ENCODE measurements at places on chromosomes 3 and 15.

GRCh38 chr15:98628216-98628615 is 20.1 kb upstream of the IGF1R start:
- DNase-seq, result no peak

GRCh38 chr15:23750776-23751175 is 63.7 kb upstream of the NDN start:
- no peak for DNase-seq

- no peak for DNase-seq
Measured at GRCh38 chr3:11276901-11277300, 4.7 kb downstream of the ATG7 start.

- DNase-seq, result no peak
Measured at GRCh38 chr3:197814372-197814771, 23.3 kb downstream of the LRCH3 start.

- DNase-seq, result no peak
Measured at GRCh38 chr3:37148208-37148607, 26.2 kb downstream of the LRRFIP2 start.

GRCh38 chr3:110296885-110297284 is 774.7 kb upstream of the NECTIN3 start:
- peak; percentile 46 for DNase-seq

GRCh38 chr15:100183921-100184495 is 157.8 kb downstream of the ADAMTS17 start:
- no peak for DNase-seq

DNA sequence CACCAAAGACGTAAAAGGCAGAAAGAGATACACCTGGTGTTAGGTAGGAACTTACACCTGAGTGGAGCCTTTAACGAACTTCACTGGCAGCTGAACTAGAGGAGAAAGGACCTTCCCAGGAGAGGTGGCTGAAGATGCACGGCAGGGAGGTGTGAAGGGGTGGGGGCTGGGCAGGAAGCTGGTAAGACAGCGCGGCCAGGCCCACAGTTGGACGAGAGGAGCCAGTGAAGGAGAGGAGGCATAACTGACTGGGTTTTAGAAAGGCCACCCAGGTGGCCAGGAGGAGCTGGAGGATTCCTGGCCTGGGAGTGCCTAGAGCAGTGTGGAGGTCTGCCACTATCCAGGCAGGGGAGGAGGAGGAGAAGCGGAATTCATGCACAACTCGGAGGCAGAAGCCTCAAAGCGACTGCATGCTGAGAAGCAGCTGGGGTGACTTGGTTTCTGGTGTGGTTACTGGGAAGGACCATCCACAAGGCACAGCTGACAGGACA is 51.9 kb downstream of the SLC41A3 start:
- no peak for DNase-seq

GRCh38 chr3:158105119-158105709 is 1.0 kb downstream of the SHOX2 start:
- peak; percentile 65 for DNase-seq

DNA sequence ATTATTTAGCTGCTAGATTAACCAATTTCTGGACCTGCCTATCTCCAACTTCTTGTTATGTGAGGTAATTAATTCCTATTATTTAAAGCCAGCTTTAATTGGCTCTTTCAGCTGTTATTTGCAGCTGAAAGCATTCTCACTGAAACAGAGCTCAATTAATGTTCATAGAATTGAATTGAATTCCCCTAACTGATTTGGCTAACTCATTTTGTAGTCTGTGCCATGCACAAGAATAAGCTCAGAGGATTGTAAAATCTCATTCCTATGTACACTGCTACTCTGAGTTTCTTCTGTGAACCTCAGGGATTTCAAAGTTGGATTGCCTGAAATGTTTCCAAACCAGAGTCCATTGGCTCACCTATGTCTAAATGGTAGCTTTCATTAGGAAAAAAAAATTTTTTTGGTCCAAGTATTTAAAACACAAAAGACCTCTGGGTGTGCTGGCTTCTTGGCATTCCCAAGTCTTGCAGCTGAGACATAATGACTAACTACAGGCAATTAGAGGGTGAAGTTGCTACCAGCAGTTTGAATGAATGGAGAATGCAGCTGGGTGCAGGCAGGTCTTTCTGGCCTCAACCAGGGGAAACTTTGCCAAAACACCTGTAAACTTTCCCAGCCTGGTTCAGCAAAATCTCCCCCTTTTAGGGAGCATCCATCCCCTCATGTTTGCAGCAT is 134.3 kb downstream of the EDEM1 start:
- no peak for DNase-seq

- no peak for DNase-seq
Measured at GRCh38 chr3:193314161-193314560, 64.4 kb downstream of the ATP13A5 start.

- DNase-seq, result no peak
Measured at GRCh38 chr15:75544359-75544758, 34.8 kb downstream of the PTPN9 start.

DNA sequence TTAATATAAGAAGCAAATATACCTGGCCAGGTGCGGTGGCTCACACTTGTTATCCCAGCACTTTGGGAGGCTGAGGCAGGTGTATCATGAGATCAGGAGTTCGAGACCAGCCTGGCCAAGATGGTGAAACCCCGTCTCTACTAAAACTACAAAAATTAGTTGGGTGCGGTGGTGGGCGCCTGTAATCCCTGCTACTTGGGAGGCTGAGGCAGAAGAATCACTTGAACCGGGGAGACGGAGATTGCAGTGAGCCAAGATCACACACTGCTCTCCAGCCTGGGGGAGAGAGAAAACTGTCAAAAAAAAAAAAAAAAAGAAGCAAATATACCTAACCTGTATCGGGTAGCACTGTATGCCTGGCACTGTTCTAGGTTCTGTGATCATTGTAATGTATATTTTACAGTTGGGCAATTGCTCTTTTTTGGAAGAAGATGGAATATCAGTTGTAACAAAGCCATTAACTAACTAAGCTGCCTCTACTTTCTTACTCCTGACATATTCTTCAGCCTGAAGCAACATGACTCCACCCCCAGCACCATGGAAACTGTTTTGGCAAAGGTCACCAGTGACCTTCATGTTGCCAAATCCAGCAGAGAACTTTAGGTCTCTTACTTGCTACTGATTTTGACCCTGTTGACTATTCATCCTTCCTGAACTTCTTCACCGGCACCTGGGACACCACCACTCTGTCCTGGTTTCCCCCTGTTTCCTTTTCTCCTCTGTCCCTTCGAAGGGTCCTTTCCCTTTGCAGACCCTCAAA is 203.8 kb downstream of the RPLP1 start:
- DNase-seq, result no peak

GRCh38 chr3:67863869-67864268 is 209.5 kb upstream of the SUCLG2 start:
- peak; percentile 18 for DNase-seq

DNA sequence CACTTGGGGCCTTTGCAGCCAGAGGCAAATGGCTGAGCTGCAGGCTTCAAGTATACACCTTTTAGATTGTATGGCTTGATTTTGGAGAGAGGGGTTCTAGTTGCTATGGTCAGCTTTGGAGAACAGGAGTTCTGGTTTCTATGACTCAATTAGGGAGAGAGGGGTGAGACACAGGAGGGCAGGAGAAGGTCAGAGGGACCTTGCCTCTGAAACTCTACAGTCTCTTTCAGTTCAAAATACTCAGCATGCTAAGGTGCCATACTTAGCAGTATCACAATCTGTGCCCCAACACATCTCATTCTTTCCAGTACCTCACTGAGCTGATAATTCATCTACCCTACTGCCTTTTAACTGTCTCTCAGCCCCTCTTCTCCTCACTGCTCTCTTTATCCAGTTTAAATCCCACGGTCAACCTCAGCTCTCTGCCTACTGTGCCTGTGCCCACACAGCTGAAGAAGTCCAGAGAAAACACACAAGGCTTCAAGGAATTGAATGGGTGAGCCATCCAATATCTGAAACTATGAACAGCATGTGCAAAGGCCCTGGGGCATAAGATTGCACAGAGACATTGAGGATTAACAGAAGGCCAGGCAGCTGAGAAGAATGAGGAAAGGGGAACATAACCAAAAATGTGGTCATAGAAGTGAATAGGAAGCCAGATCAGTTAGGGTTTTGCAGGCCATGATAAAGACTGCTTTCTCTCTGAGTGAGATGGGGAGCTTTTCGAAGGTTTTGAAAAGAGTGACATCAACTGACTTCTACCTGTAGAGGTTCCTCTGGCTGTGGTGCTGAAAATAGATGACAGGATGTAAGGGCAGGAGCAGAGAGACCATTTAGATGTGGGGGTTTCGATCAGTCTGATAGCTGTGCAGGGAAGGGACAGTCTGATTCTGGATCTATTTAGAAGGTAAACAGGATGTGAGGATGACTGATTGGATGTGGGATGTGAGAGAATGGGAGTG is 54.5 kb upstream of the C3orf80 start:
- DNase-seq, result no peak

GRCh38 chr3:17639257-17639656 is 103.2 kb downstream of the TBC1D5 start:
- peak; percentile 84 for DNase-seq

DNA sequence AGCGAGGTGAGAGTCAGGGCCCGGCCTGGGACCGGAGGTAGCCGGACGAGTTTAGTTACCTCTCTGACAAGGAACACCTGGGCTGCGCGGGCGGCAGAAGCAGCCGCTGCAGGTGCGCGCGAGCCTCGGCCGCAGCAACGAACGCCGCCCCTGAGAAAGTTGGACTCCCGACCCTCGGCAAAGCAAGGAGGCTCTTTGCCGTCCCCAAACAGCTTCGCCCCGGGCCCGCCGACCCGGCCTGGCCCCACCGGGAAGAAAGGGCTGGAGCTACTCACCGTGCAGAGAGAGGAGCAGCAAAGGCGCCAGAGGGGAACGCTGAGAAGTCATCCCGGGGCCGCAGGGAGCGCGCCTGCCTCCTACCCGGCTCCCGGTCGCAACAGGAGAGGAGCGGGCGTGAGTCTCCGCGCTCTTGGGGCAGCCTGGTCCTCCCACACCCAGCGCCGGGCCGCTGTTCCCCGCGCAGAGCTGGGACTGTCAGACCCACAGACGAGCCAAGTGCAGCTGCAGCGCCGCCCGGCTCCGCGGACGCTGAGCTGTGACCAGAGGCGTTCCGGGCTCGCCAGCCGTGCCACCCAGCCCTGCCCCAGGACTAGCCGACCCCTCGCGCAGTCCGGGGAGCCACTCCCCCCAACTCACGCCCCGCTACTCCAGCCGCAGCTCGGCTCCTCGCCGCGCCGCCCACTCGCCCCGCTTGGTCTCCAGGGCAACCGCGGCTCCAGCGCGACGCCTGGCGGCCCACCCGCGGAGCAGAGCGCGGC is at the start of gene IGSF11:
Gene IGSF11 (minus strand): TSS at position 591 of the 758 bp plus-strand sequence. CDS start 264 bp downstream, at position 327.
- DNase-seq, result peak; percentile 47

- DNase-seq, result no peak
Measured at GRCh38 chr3:185144784-185145183, 8.1 kb downstream of the C3orf70 start.

GRCh38 chr3:149971403-149972075 is 844 bp upstream of the PFN2 start:
- peak; percentile 78 for DNase-seq

DNA sequence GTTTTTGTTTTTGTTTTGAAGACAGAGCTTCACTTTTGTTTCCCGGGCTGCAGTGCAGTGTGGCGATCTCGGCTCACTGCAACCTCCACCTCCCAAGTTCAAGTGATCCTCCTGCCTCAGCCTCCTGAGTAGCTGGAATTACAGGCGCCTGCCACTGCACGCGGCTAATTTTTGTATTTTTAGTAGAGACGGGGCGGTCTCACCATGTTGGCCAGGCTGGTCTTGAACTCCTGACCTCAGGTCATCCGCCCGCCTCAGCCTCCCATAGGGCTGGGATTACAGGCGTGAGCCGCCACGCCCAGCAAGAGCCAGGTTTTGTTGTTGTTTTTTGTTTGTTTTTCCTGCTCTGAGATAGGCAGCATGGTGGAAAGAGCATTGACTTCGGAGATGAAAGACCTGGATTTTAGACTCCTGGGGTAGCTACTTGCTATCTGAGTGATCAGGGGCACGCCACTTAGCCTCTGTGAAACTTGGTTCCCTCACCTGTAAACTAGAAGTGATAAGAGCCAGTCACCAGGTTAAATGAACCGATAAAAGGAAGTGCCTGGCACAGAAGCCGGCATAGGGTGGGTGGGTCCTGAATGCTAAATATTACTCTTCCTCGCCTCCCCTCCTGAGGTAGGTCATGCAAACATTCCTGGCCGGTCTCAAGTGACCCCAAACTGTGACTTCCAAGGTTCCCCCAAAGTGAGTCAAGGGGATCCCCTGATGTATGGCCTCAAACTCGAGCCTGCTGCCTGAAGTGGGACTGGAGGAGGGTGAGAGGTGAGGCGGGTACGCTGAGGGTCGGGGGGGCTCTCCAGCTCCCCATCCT is 62.9 kb upstream of the MCF2L2 start:
- no peak for DNase-seq

GRCh38 chr15:89836267-89837133 is 21.8 kb upstream of the ANPEP start:
- DNase-seq, result peak; percentile 99

DNA sequence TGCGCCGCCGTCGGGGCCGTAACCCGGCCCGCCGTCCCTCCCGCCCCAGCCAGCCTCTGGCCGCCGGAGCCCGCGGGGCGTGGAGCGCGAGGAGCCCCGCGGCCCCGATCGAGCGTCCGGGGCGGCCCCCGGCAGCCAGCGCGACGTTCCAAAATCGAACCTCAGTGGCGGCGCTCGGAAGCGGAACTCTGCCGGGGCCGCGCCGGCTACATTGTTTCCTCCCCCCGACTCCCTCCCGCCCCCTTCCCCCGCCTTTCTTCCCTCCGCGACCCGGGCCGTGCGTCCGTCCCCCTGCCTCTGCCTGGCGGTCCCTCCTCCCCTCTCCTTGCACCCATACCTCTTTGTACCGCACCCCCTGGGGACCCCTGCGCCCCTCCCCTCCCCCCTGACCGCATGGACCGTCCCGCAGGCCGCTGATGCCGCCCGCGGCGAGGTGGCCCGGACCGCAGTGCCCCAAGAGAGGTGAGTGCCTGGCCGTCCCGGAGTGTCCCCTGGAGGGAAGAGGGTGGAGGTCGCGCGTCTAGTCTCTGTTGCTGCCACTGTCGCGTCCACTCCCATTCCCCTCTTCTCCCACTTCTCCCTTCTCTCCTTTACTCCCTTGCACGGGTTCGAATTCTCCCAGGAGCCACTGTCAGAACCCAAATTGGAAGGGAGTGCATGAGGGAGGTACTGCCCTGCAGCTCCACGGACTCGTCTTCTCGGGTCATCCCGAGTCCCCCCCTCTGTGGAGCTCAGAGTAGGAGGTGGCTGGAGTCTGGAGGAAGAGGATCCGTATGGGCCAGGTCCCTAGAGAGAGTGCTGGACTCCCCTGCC is 585 bp downstream of the CSK start:
- DNase-seq, result peak; percentile 40

GRCh38 chr3:179933080-179933479 is 103.7 kb downstream of the PEX5L start:
- DNase-seq, result no peak

- no peak for DNase-seq
Measured at GRCh38 chr3:42814246-42814645, 5.0 kb downstream of the ACKR2 start.
